B cell (primary cell): ENCODE measurements at places on chromosomes 5 and 9.
A peak's percentile ranks its signal among the peaks of the same experiment; 100 is the strongest.

- no peak for DNase-seq
Observed at GRCh38 chr9:22425551-22425950, 21.1 kb upstream of the DMRTA1 start.

DNA sequence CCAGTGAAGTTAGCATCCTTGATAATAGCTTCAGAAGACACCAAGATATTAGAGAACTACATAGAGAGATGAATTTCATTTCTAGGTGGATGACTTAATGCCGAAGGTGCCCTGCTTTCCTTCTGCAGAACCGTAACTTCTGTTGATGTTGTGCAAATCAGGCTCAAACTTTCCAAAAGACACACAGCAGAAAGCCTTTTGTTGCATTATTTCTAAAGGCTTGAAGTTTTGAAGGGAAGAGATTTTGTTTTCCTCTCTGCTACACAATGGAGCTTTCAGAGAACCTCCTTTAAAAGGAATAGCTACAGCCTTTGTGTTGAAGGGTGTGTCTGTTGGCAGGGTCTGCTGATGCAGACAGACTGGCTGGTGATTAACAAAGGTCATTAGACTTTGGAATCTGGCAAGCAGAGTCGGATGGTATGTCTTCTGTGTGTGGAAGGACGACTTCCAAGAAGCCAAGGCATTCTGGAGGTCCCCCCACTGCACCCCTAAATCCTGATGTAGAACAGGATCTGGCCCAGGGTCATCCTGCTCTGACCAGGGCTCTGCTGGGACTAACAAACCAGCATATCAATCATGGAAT lies 57.8 kb downstream of the ZNF462 start:
- no peak for DNase-seq

DNA sequence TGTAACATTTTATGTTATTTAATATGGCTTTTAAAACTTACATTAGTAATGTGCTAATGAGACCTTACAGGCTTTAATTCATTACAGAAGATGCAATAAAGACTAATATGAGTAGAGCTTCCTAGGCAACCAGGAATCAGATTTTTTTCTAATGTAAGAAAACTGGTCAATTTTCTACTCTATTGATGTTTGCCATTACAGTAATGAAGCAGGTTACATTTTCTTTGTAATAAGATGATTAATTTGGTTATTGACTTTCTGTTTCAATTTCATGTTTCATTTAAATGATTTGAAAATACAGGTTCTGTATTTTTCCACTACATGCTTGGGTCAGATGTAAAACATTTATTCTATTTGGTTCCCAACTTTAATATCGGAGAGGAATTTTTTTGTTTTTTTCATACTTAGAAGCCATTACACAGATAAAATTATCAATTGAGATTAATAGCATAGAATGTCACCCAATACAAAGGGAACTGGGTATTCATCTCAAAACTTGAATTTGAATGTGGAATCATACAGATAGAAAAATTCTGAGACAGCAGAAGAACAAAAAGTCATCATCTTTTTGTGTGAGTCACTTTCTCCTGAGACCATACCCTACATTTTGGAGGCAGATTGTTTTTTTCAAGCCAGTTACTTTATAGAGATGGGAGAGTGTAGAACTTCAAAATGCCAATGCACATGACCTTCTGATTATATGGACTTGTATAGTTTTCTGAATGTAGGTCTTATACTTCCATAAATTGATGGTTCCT lies 133.6 kb upstream of the HMHB1 start:
- DNase-seq, result no peak

GRCh38 chr9:131027872-131028179 lies 18.9 kb downstream of the LAMC3 start:
- no peak for DNase-seq

DNA sequence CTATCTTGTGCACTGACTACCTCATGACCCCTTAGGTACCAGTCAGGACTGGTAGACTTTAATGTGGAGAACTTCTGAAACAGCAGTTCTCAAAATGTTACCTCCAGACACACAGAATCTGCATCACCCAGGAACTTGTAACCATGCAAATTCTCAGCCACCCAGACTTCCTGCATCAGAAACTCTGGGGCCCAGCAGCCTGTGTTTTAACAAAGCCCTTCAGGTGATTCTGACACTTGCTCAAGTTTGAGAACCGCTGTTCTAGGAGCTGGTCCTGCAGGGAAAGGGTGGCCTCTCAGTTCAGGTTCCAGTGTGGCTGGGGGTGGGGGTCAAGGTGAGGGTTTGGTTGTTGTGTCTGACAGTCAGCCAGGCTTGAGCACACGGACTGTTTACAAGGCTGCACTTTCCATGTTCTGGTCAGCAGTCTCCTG lies 28.4 kb downstream of the ZFP62 start:
- DNase-seq, result peak; percentile 76

- DNase-seq, result no peak
Observed at GRCh38 chr5:123286891-123287290, 136.3 kb downstream of the CEP120 start.

DNA sequence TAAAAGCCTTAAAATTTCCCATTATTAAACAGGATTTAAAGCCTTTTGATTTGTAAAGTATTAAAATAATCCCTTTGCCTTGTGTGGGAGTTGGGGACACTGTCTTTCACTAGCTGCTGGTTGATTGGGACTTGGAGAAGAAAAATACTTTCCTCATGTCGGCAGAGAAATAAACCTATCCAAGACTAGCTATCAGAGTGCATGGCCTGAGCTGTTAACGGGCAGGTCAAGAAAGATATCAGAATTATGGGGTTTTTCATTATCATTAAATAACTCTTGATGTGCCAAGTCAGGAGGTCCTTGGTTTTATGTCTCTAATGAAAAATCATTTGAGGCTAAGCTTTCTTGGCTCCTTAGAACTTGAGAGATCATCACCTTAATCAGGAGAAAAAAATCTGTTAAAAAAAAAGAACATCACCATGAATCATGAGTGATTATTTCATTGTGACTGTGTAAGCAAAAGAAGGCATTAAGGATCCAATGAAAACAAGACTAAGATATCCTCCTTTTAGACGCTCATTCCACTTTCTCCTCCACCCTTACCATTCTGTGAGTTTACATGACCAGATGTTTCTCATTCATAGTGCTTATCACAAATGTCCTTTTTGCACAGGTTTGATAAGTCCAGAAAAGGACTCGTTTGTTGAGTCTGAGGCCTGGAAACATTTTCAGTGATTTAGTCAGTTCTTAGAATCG lies 140.4 kb upstream of the EGFLAM start:
- no peak for DNase-seq

GRCh38 chr5:139808481-139809330 lies 13.1 kb downstream of the PSD2 start:
- no peak for DNase-seq

- DNase-seq, result no peak
Observed at GRCh38 chr9:113837334-113837733, 38.8 kb upstream of the ZNF618 start.

DNA sequence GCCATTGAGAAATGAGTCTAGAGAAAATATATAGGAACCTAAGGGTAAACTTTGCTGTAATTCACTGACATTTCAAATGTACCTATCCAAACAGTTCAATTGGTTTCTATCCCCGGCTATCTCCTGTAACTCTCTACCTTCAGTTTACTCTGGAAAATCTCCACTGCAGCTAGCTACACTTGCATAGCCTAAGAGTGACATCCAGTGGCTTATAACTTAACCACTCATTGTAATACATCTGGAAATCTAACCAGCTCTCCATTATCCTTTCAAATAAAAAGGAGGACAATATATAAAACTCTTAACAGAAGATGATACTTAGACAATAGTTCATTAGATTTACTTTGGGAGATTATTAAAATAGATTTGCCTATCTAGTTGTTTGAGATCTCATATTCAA lies 35.3 kb upstream of the SPDL1 start:
- no peak for DNase-seq

DNA sequence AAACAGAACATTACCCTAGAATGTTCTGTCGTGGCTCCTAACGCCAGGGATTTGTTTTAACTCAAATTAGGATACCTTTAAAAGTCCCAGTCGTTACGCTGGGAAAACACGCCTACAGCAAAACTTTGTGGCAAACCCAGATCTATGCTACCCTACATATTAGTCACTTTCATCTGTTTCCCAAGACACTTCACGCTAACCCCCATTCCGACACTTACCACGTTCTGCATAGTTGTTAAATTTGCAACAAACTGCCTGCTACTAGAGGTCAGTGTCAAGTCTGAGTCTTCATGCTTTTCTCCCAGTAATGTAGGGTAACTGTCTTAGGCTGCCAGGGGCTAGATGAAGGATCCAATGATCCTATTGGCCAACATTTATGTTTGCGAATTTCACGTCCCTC lies 140.3 kb downstream of the RASEF start:
- no peak for DNase-seq

- DNase-seq, result no peak
Observed at GRCh38 chr9:129854588-129855110, 19.4 kb downstream of the USP20 start.
